SW 1271 (cell line): ENCODE measurements at places on chromosomes 11 and 22.

DNA sequence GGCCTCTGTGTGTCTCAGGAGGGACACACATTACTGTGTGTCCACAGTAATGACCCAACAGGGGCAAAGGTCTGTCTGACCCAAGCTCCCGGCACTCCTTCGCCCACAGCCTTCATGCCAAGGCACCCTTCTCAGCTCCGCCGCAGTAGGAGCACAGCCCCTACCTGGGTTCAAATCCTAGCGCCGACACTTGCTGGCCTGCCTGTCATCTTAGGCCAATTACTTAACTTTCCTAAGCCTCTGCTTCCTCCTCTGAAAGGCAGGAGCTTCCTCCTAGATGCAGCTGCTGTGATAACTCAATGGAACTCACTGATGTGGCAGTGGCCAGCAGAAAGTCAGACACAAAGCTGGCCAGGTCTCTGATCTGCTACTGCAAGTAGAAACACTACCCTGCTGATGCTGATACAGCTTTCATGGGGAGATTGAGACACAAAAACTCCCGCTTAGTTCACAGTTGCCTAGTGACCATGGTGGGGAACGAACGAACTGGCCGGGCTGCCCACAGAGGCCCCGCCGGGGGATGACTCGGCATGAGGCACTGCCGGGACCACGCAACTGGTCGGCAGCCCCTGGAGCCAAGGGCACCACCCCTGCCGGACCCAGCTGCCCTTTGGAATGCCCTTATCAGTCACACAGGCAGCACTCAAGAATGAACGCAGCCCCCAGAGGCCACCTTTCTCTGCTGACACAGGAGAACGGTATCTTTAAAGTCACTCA, 8.1 kb downstream of the EHD1 start:
- DNase-seq = no peak

DNA sequence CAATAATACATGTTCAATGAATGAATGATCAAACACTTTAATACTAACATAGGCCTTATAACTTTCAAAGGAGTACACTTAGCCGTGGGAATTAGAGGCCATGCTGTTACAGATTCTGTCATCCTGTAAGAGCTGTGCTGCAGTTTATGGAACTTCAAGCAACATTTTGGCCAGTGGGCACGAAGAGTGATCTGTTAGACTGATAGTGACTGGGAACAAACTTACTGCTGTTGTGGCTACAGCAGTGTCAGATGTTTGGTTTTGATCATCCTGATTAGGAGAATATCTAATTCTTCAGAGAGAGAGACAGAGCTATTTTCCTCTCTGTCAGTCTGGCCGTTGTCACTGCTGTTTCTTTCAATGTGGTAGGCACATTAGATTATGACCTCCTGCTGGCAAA, 348.9 kb downstream of the NELL1 start:
- DNase-seq = no peak

DNA sequence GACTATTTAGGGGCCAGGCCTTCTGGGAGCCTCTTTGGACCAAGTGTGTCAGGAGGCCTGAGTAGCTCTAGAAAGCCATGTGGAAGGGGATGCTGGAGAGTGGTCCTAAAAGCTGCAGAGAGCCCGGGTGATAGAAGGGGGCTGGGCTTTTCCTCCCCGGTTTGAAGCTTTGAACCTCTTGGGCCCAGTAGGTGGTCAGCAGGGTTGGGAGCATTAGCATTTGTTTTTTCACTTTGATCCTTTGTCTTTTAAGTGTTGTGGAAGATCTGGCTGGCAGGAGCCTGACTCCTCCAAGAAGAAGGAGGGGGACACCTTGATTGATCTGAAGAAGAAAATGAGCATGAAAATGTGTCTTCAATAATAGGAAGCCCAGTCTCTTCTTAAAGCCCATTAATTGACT, 596.6 kb downstream of the INSC start:
- no peak for DNase-seq

- DNase-seq = no peak
These were observed 437.8 kb downstream of the DYNC2H1 start for GRCh38 chr11:103547024-103547423.

GRCh38 chr11:111845276-111846028, 25.9 kb downstream of the ALG9 start:
- DNase-seq = no peak

- no peak for DNase-seq
These were observed 33.3 kb downstream of the MPPED2 start for GRCh38 chr11:30552839-30553238.

DNA sequence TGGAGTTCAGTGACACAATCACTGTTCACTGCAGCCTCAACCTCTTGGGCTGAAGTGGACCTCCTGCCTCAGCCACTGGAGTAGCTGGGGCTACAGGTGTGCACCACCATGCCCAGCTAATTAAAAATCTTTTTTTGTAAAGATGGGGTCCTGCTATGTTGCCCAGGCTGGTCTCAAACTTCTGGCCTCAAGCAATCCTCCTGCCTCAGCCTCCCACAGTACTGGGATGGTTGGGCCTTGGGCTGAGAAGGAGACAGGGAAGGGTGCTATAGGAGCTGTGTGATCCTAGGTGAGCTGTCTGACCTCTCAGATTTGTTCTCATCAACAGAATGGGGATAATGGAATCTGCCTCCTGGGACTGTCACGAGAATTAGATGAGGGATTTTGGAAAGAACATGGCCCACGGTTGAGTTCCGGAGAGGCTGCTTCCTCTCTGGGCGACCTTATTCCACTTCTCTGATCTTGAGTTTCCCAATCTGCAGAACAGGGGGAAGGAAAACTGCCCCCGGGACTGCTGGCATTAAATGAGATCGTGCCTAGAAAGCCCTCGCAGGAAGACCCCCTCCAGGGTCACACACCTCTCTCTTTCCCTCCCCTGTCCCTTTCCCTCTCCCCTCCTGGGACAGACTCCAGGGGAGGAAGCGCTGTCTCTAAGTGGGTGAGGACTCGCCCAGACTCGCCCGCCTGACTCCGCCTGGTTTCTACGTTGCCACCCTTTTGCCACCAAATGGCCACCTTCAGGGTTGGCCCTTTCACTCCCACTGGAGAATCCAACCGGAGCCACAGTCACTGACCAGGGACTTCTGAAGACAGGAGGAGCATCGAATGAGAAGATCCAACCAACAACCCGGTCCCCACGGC, 50.1 kb downstream of the MCM5 start:
- no peak for DNase-seq

- DNase-seq = no peak
These were observed 34.0 kb downstream of the KREMEN1 start for GRCh38 chr22:29106839-29107238.

GRCh38 chr11:35780951-35781860, 118.6 kb downstream of the TRIM44 start:
- DNase-seq = no peak

DNA sequence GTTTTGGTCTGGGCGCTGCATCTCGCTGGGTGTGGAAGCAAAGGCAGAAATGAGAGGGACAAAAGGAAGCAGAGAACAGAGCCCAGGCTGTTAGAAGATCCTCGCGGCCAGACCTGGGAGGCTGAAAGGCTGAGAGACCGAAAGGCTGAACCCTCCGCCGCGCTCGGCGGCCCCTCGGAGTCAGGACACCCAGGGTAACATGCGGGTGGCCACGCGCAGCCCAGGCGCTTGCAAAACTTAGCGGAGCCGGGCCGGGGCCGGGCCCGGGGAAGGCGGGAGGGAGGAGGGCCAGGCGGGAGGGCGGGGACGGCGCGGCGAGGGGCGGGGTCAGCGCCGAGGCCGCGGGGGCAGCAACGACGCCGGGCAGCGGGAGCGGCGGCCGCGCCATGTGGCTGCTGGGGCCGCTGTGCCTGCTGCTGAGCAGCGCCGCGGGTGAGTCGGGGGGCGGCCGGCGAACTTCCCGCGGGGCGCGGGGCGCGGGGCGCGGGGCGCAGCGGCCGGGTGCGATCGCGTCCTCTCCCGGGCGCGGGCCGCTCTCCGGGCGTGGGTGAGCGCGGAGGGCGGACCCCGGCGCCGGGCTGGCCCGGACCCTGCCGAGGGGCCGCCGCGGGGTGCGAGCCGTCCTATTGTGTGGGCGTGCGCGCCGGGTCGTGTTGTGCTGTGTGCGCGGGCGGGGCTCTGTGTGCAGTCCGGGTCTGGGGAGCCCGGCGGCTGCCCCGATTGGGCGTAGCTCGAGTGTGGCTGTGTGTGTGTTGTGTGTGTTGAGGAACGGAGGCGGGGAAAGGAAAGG, at the start of gene LDLRAD3:
LDLRAD3 (plus strand) TSS at position 350 of the 790 bp plus-strand sequence; CDS start at position 387, 37 bp downstream.
- no peak for DNase-seq

GRCh38 chr11:8253566-8253965, 10.1 kb downstream of the LMO1 start:
- no peak for DNase-seq

- DNase-seq = no peak
These were observed 88.2 kb downstream of the CWC15 start for GRCh38 chr11:94885133-94885532.

- no peak for DNase-seq
These were observed 934 bp downstream of the HSD17B12 start for GRCh38 chr11:43681401-43681942.

- DNase-seq = no peak
These were observed 13.4 kb upstream of the SEPTIN5 start for GRCh38 chr22:19700790-19701419.

GRCh38 chr11:14331476-14332136, 27.4 kb downstream of the RRAS2 start:
- DNase-seq = no peak

DNA sequence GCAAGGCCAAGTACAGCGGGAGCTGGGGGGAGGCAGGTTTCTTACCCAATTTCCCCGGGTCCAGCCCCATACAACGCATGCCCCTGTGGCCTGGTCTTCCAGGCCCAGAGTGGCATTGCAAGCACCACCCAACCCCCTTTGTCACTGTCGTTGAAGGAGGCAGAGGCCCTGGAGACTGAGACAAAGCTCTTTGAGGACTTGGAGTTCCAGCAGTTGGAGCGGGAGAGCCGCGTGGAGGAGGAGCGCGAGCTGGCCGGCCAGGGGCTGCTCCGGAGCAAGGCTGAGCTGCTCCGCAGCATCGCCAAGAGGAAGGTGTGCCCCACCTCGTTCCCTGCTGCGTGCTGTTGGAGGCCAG, 27.8 kb downstream of the PHLDB1 start:
- DNase-seq = no peak

GRCh38 chr22:24423519-24424000, 3.8 kb upstream of the ADORA2A start:
- no peak for DNase-seq

- no peak for DNase-seq
These were observed 18.9 kb downstream of the MYRF start for GRCh38 chr11:61771195-61771894.

DNA sequence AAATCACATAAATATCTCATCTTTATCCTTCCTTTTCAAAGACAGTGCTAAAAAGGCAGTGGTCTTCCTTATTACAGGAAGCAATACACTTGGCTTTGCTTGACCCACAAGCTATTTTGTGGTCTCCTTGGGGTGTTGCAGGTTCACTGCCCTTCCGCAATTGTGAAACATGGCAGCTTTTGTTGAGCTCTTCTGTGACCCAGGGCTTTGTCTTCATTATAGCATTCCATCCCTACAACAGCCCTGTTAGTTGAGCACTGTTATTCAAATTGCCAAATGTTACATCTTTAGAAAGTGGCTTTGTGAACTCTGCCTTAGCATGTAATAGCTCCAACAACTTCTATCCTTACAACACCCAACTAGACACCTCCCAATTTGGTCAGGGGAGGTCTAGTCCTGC, 107.1 kb downstream of the OPCML start:
- DNase-seq = no peak

- DNase-seq = no peak
These were observed 37.4 kb upstream of the NCR3LG1 start for GRCh38 chr11:17314232-17314547.

- DNase-seq = no peak
These were observed 7.3 kb upstream of the NCF4 start for GRCh38 chr22:36853407-36854099.

GRCh38 chr11:14783788-14784187, 108.2 kb downstream of the CYP2R1 start:
- DNase-seq = no peak

- DNase-seq = no peak
These were observed 1.6 kb downstream of the PAX6 start for GRCh38 chr11:31809541-31809856.

DNA sequence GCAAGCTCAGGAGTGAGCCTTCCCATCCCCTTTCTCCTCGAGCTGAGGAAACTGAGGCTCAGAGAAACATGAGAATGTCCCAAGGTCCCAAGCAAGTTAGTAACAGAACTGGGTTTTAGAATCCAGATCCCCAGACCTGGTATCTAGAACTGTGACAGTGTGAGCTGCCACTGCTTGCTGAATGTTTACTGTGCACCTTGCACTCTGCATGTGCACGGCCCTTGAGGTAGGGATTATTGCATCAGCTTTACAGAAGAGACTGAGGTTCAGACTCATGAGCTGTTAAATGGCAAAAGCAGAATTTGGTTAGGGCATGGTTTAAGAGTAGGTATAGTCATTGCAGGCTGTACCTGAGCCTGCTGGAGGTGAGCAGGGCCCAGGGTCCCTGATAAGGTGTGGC, 3.8 kb upstream of the MPPED1 start:
- DNase-seq = no peak

GRCh38 chr22:45507798-45508197, 5.1 kb downstream of the FBLN1 start:
- no peak for DNase-seq

DNA sequence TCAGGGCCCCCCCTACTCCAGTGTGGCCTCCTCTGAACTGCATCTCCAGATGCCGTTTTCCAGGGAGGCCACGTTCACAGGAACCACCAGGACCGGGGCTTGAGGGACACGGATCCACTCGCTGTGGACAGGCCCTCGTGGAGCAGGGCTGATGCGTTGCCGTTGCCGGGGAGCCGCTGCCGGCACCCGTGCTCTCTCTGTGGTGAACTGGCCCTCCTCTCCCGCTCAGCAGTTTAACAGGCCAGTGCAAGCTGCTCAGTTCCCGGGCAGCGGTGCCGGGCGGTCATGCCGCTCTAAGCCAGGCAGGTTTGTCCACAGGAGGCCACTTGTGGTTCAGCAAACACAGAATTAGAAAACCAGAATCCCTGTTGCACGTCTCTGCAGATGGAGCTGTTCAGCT, 301.6 kb downstream of the TBC1D22A start:
- DNase-seq = no peak

DNA sequence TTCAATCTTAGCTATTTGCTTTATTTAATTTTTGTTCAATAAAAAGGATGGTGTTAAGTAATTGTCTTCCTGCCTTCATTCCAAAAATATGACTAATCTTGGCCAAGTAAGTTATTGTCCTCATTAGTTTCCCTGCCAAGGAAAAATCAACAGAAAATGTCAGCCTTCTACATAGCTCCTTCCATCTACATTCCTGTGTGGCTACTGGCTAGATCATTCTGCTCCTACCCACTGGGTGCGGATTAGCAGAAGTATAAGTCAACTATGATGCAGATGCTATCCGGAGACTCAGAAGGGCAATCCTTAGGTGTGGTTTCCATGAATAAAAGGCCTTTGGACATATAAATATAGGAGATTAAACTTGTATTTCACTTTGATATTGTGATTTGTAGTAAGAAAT, 154.4 kb downstream of the SBF2 start:
- DNase-seq = peak; percentile 32

DNA sequence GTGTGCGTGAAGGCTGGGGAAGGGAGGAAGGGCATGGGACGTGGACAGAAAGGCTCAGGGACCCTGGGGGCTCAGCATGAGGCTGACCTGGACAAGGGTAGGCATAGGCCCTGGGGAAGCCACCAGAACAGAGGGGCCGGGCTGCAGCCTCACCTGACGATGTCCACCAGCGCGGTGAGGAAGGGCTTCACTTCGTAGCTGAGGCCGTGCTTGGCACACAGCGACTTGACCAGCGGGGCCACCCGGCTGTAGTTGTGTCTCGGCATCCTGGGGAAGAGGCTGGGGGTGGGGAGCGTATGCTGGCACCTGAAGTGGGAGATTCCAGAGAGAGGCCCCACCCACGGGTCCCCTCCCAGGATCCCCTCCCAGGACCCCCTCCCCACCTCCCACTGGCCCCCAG, 15.6 kb downstream of the FADS3 start:
- DNase-seq = no peak

GRCh38 chr22:46150655-46151477, 540 bp downstream of the PPARA start:
- DNase-seq = no peak
